ENCODE measurements at places on chromosomes 2 and 18.

- DNase-seq: peak; percentile 85
Observed at GRCh38 chr2:7845332-7845731, 836.5 kb upstream of the ID2 start.

- DNase-seq: peak; percentile 43
Observed at GRCh38 chr2:71974846-71975245, 172.8 kb downstream of the CYP26B1 start.

DNA sequence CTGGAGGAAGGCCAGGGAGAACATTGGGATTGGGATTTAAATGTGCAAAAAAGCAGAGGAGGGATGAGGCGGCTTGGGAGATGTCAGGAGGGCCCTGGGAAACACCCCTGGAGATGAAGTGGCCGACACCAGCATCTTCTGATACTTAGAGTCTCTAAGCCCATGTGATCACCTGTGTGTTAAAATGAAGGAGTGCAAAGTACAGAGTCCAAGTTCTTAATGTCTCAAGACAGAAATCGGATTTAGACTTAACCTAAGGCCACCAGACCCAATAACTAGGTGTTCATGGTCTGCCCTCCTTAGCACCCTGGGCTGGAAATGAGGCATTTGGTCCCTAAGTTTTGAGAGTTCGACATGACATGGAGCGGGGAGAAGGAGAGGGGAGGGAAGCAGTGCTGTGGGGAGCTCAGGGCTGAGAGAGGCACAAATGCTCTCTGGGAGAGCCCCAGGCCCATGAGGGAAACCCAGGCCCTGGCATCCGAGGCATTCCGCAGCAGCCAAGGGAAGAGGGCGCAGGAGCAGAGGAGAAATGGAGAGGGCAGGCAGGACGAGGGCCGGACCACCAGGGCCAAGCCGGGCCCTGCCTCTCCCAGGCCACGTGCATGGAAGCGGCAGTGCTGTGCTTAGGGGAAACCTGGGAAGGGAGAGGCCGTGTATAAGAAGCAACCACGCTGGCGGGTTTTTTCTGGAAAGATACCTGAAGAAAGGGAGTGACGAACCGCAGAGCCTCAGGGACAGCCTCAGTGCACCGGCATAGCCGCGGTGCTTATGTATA, 63.3 kb downstream of the SFXN5 start:
- DNase-seq: no peak

DNA sequence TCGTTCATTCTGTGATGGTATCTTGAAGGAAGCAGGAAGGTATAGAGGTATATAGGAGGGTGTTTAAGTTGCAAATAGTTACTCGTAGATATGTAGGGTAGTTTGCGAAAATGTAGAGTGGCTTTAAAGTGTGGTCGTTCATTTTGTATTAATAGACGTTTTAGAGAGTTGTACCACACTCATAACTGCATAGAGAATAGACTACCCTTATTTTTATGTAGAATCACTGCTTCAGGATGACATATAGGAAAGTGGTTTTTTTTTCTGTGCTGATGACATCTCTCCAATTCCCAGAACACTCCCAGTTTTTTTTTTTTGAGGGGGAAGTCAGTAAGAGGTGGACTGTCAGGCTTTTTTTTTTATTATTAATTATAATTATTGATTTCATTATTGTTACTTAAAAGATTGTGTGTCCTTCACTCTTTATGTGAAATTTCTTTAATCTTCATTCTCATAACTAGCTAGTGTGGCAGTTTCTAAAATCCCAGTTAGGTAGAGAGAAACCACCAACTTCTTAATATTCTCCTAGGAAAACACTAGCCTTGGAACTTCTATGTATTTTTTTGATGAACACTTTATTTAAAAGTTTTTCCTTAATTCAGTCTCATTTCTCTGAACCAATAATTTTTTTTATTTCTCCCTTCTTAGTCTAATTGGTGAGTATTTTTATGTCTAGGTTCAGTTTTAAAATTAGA, 1.5 kb downstream of the ACTR3 start:
- DNase-seq: peak; percentile 49

GRCh38 chr2:2887772-2888387, 489.7 kb downstream of the EIPR1 start:
- DNase-seq: no peak

DNA sequence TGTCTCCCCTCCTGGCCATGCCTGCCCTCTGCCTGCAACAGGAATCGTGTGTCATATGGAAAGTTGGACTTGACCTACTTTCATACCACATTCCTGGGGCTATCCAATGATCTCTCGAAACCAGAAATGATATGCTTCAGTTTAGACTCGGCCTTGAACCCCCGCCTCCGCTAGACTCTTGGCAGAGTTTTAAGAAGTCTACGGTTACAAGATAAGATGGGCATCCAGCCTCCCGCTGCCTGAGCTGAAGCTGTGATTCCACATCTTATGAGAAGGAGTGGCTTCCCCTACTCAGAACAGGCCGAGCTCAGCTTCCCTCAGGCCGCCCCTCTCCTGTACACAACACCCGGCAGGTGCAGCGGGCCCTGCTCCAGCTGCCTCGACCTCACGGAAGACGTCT, 73.9 kb downstream of the MTCL1 start:
- no peak for DNase-seq

- no peak for DNase-seq
Observed at GRCh38 chr2:5932556-5933469, 240.6 kb downstream of the SOX11 start.

DNA sequence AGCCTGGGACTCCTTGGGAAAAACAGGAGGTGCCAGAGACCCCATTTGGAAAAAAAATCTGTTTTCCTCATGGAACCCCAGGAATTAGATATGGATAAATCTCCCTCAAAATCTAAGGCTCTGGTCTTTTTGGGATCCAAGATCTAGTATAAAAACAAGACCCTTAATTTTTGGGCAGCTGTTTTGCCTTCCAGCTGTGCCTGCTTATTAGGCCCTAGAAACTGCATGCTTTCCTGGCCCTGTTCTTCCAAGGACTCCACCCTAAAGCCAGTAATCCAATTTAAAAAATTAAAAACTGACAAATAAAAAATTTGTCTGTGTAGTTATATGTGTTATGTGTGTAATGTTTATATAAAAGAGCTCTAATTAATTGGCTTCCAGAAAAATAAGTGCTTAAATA, 274.6 kb downstream of the STK39 start:
- no peak for DNase-seq

DNA sequence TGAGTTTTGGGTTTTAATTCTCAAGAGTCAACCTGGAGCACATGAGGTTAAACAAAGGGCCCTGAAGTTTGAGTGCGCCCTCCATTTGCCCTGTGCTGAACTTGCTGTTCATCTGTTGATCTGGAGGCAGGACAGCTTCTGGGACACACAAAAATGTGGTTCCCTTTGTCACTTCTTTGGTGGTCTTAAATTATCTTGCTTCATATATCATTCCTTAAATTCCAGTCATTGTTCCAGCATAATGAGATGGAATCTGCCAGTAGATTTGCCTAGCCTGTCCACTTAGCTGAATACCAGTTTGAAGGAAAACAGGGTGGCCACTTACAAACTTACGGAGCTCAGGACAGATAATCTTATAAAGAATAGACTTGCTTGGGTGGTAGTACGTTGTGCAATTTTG, 916 bp downstream of the CETN1 start:
- peak; percentile 42 for DNase-seq

DNA sequence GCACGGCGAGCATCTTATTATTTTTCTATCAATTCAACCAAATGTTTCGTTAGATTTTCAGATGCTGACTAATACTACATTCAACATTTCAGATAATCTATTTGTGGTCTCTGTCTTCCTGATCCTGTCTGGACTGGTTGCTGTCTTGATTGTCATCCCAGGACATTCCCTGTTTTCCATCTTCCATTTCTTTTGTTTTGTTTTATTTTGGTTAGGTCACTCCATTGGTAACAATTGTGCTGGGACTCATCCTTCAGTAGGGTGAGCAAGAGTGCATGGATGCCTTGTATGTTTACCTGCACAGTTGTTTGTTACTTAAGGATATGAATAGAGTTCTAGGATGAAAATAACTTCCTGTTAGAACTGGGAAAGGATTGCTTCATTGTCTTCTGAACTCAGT, 55.9 kb upstream of the ACYP2 start:
- DNase-seq: no peak

DNA sequence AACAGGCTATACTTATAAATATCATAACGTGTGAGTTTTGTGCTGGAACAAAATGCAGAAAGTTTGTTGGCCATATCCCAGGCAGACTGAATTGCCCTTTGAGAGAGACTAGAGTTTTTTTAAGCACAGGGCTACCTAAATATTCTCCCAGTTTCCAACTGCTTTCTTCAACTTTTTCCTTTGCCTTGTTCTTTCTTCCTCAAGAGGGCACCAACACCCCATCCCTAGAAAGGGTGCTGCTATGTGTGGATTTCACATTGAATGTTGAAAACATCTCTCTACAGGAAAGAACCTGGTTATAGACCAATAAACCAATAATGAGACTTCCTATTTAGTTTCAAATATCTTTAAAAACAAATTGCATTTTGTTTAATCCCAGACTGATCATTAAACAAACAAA, 87.9 kb downstream of the ICOS start:
- peak; percentile 27 for DNase-seq

DNA sequence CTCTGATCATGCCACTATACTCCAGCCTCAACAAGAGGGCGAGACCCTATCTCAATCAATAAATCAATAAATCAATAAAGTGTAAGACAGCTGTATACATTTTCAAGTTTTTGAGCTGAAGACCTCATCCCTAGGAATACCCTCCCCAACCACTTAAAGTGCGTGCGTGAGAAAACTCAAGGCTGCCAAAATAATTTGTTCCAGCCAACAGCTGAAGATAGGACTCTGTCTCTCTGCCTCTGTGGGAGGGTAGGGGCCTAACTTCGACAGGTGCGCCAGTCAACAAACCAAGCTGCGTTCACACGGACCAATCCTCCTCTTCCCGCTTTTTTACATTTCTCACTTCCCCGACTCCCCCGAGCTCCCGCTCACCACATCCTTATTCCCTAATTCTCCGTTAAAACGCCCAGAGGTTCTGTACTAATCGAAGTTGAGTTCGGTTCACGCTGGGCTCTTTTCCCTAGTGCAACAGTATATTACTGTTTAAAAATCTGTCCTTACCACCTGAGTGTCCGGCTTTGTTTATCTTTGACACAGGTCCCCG, 618 bp downstream of the POLR2D start:
- DNase-seq: no peak

- no peak for DNase-seq
Observed at GRCh38 chr18:11383381-11383780, 226.0 kb upstream of the SLC35G4 start.

GRCh38 chr2:88049622-88050021, 6.0 kb downstream of the KRCC1 start:
- DNase-seq: no peak

DNA sequence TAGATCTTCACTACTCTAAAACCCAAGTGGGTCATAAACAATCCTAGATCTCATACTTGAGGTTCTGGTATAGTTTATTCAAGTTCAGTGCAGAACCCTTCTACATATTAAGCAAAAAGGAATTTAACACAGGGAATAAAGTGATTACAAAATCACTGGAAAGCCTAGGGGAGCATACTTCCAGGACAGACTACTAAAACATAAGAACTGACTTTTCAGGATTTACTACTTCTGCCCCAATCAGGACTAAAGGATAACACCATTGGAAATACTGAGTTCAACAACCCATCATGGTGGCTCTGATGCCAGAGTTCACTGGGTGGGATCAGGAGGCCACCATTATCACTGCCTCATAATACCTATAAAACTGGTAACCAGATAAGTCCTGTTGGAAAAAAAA, 123.6 kb downstream of the DNAH7 start:
- no peak for DNase-seq

DNA sequence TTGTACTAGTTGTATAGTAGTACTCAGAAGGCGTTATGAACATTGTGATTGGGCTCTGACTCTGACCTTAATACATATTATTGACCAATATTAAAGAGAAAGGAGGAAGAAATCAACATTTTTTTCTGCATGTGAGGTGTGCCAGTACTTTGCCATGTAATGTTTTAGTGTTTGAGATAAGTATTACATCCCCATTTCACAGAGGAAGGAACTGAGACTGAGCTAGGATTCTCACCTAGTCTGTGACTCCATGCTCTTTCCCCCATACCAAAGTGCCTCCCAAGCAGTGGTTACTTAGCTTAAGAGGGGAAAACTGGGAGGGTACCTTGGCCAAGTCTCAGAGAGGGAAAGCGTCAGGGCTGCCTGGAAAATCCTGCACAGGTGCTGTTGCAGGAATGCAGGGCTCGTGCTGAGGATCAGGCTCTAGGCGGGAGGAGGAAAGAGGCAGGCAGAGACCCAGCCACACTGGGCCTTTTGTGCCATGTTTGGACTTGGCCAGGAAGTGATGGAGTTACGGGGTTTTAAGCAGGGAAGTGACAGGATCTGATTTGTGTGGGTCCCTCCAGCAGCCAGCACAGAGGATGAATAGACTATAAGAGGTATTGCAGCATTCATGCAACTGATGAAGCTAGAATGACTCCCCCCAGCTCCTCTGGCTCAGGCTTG, 1.7 kb downstream of the PNKD start:
- no peak for DNase-seq

DNA sequence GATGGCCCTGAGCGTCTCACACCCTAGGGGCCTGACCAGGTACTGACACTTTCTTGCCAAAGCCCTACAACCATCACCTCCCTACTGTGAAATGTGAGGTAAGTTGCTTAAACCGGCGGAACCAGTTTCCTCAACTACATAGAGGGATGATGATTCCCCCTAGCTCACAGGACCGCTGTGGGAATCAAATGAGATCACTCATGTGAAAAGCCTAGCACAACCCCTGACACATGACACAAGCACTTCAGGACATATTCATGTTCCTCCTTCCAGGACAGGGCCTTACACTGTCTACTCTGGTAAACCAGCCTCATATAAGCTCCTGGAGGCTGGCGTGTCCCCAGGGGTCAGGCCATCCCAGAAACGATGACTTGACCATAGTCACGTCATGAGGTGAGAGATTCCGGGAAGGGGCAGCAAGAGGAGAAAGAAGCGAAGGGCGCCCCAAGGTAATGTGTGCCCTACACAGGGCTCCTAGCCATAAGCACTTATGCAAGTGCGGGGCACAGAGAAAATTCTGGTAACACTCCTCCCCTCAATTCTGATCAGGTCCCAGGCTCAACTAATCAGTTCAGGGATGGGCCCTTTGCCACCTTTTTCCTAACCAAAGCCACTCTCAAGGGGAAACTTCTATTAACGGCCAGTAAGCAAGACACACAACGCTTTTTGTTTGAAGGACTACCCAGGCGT, 49.5 kb downstream of the C2orf42 start:
- peak; percentile 41 for DNase-seq

GRCh38 chr2:138035608-138036217, 71.4 kb downstream of the HNMT start:
- peak; percentile 90 for DNase-seq

DNA sequence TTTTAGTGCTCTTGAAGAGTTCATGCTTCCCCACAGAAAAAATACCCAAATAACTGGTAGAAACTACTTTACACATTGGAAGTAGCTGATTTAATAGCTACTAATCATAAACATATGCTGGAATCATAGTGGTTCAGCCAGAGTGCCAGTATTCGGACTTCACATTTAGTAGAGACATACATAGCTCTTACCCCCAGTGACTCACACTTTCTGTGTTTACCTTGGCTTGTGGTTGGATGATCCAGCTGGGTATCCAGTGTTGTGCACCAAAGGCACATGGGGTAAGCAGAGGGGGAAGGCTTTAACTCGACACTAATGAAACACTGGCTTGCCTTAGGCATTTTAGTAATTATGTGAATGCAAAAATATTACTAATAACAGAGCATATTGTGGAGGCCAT, 18.1 kb downstream of the ARHGAP28 start:
- peak; percentile 94 for DNase-seq

- DNase-seq: no peak
Observed at GRCh38 chr2:165811592-165812370, 17.7 kb upstream of the GALNT3 start.
